ENCODE measurements at places on chromosomes 12 and 14.

DNA sequence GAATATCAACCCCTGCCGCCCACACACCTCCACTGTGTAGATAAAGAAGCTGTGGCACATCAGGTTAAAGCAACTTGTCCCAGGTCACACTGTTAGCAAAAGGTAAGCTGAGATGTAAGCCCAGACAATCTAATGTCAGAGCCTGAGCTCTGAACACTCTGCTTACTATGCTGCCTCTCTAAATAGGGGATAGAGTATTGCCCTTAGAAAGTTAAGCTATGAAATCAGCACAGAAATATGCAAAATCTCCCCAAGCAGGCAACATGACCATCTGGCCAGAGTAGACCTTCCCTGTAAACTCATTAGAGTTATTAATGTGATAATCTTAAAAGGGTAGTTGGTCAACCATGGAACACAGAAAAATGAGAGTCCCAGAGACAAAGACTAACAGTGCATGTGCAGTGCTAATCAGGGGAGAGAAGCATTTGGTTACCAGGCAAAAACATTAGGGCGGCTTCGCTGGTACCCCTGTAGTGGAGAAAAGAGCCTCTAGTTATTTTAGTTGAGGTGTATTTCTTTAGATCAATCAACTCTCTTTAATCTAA lies 171.0 kb downstream of the BTG1 start:
- no peak for DNase-seq

DNA sequence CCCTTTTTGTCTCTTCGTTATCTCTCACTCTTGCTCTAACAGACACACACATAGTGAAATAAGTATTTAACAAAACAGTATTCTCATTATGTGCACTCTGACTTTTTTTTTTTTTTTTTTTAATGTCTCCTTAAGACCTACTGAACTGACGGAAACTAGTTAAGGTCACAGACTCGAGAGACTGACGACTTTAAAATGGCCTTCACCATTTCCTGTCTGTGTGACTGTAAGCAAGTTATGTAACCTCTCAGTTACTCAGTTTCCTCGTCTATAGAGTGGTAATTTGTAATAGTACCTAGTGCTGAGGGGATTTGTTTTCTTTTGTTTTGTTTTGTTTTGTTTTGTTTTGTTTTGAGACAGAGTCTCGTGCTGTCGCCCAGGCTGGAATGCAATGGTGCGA lies 284.8 kb downstream of the FBXL14 start:
- no peak for DNase-seq

- no peak for DNase-seq
Measured at GRCh38 chr12:52602552-52602951, 1.3 kb upstream of the KRT72 start.

DNA sequence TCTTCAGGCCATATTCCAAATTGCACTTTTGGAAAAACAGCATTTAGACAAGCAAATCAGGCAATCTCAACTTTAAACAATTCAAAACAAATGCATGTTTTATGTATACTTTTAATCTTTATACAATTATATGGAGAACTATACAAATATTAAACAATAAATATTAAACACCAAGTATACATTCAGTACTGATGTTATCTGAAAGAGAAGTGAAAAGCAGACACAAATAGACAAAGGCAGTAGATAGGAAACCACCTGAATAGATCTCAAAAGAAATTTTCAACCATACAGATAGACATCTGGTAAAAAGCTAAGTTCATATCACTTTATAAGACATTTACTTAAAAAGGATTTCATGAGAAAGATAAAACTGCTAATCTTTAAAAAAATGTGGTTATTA lies 65.2 kb downstream of the ZC3H14 start:
- DNase-seq = no peak

GRCh38 chr12:16399101-16399500 lies 51.7 kb downstream of the MGST1 start:
- no peak for DNase-seq

- DNase-seq = no peak
Measured at GRCh38 chr12:91890742-91891141, 254.9 kb downstream of the BTG1 start.

GRCh38 chr12:59088673-59089072 lies 168.4 kb upstream of the LRIG3 start:
- no peak for DNase-seq

DNA sequence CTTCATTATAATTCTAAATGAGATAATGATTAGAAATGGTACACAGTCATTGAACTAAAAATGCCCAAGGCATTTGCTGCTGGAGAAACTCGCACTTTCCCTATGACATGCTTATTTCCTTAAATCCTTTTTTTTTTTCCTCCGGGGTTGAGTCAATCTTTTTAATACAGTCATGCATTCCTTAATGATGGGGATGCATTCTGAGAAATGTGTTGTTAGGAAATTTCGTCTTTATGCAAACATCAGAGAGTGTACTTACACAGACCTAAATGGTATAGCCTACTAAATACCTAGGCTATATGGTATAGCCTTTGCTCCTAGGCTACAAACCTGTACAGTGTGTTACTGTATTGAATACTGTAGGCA lies 29.8 kb upstream of the DACT1 start:
- DNase-seq = no peak

- no peak for DNase-seq
Measured at GRCh38 chr12:50720085-50720484, 43.8 kb upstream of the ATF1 start.

DNA sequence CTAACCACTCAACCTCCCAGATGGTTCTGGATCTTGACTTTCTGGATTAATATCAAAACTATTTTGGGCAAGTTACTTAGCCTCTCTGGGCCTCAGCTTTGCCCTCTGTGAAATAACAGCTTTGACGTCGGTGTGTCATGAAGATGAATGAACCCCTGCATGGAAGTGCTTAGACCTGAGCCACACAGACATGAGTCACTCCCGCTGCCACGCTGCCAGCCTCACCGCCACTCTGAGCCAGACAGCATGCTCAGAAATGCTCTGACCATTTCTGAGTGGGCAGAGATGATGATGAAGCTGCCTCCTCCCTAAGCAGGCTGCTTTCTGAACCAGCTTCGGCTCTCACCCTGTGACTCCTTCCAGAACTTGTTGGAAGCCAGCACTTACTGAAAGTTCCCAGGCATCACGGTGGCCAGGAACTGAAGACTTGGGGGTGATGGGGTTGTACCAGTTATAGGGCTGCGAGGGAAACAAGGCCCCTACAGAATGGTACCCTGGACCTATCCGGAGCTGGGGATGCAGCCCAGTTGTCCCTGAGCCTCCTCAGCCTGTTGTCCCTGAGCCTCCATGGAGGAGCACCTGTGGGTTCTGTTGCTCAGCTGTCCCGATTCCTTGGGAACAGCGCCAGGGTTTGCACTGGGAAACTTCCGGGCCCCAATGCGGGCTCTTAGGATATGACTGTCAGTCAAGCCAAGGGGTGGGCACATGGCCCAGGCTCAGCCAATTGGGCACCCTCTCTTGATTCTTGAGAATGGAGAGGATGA lies 2.0 kb upstream of the CCDC197 start:
- no peak for DNase-seq

DNA sequence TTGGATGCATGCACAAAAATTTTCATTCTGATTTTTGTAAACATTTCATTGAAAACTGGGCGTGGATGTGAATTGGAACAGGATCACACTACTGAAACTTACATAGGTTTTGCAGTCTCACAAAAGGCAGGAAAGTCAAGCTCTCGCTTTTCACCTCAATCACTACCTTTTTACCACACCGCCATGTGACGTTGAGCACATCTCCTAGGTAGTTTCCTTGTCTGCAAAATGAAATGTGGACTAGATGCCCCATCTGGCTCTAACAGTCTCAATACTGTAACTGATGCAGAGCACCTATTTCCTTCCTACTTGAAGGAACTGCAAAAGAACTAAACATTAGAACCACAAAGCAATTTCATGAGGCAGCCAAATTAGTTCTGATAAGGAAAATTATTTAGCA lies 4.4 kb upstream of the YY1 start:
- no peak for DNase-seq

- DNase-seq = no peak
Measured at GRCh38 chr14:82626156-82627066, 1092.8 kb upstream of the SEL1L start.

- no peak for DNase-seq
Measured at GRCh38 chr14:40806471-40806870, 800.2 kb upstream of the LRFN5 start.

GRCh38 chr12:11540156-11540555 lies 109.3 kb upstream of the ETV6 start:
- no peak for DNase-seq

DNA sequence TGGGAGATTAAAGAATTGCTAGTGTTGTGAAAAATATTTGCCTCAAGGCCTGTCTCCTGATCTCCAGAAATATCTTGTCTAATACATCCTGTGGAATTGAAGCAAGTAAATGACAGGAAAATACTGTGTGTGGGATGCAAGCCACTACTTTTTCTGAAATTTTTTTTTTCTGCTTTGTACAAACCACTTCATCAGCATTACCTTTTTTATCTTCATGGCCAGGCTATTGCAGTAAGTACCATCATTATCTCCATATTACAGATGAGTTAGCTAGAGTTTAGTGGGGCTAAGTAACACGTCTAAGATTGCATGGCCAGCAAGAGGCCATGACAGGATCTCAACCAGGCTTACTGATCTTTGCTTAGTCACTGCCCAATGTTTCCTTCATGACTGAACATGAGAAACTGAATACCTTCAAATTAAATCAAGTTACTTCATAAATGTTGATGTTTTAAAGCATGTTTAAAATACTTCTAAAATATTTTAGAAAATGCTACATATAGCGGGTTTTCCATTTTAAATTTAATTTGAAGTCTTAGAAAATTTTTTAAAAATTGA lies 273.7 kb downstream of the SLC6A15 start:
- no peak for DNase-seq

- no peak for DNase-seq
Measured at GRCh38 chr12:64691227-64691794, 67.9 kb downstream of the GNS start.

GRCh38 chr12:31288381-31288780 lies 37.6 kb downstream of the SINHCAF start:
- no peak for DNase-seq

GRCh38 chr14:64628940-64629408 lies 75.2 kb upstream of the PLEKHG3 start:
- DNase-seq = no peak

Measured in SW 1271 (cell line).